CD4-positive, alpha-beta T cell treated with Interleukin-17A for 1 hour (primary cell): ENCODE measurements at places on chromosomes 1 and 21.
A peak's percentile ranks its signal among the peaks of the same experiment; 100 is the strongest.

GRCh38 chr1:94709891-94710581 lies 110.1 kb upstream of the SLC44A3 start:
- DNase-seq: no peak

GRCh38 chr21:42651515-42652401 lies 1.7 kb upstream of the PDE9A start:
- DNase-seq: no peak

DNA sequence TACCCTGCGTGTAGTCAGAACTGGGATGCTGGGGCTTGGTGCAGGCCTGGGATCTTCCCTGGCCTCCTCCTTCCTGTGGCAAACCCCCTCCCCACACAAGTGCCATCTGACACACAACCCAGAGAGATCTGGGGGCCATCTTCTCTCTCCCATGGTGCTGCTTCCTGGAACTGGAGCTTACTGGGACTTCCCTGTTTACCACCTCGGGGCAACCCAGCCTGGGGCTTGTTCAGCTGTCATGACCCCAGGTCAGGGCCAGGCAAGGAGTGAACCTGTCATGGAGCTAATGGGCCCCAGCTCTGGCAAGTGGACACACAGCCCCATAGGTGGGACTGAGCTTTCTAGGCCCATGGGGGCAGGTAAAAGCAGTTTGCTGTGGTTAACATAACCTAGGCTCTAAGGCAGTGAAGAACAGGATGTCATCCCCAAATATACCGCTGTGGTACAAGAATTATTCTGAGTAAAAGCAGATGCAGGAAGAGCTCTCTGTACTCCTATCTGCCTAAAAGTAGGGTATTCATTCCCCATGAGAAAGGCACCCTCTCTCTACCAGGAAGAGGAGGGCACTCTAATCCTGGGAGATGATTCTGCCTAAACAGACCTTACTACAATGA lies 2.4 kb downstream of the TRIM11 start:
- DNase-seq: no peak

- no peak for DNase-seq
Observed at GRCh38 chr1:70314706-70315304, 39.7 kb downstream of the ANKRD13C start.

DNA sequence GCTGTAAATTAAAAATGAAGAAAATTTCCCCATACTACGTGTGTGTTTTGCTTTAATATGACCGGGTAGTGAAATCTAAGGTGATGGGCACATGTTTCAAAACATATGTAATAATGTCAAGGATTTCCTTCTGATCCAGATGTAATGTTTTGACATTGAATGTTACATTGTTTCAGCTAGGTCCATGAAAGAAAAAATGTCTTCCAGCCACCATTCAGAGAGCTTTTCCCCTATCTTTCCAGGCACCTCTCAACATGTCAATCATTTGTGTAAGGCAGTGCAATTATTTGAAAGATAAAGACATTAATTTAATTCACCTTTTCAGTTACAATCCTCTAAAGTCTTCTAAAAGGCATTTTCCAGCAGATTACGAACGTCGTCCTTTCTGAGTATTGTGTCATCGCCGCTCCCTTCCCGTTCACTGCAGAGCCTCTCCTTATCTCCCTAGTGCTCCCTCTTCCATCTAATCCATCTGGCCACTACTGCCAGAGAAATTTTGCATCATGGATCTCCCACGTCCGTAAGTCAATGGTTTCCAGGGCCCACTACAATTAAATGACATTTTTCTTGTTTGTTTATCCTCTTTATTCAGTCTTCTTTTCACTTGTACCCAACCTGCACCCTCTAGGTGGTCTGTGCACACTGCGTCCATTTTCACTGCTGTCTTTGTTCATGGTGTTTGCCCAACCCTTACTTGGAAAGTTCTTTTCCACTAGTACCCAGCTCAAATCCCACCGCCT lies 1.3 kb upstream of the VAMP3 start:
- no peak for DNase-seq

DNA sequence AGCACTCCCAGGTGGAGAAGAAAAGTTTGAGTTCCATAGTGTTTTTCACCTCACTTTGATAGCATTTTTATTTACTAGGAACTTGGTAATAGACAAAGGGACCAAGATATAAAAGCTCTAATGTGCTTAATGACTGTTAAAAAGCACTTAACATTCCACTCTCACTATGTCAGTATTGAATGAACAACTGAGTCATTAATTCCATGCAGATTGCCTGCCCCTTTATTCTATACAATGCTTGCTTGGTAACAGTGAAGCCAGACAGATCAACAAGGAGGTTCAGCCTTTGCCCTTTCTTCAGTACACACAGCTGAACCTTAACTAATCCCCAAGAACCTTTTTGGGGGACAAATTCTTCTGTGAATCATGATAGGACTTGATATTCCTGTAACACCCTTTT lies 425.5 kb downstream of the NUF2 start:
- DNase-seq: no peak

DNA sequence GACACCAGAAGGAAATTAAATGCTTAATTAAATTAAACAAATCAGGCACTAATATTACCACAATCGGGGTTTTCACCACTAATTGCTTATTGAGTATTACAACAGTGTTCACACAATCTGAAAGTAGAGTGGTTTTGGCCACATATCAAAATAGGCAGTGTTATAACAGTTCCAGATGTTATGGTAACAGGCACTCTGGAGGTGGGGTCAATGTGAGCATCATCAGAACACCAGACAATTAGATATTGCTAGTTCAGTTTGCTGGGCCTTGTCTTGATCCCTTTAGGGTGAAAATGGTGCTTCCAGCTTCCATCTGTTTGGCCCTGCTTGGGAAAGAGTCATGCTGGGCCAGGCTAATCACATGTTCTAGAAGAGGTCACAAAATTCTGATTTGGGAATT lies 14.5 kb upstream of the DDAH1 start:
- DNase-seq: no peak

- DNase-seq: no peak
Observed at GRCh38 chr1:98176936-98177335, 256.1 kb upstream of the DPYD start.

- DNase-seq: no peak
Observed at GRCh38 chr21:40658311-40658710, 188.6 kb downstream of the DSCAM start.

DNA sequence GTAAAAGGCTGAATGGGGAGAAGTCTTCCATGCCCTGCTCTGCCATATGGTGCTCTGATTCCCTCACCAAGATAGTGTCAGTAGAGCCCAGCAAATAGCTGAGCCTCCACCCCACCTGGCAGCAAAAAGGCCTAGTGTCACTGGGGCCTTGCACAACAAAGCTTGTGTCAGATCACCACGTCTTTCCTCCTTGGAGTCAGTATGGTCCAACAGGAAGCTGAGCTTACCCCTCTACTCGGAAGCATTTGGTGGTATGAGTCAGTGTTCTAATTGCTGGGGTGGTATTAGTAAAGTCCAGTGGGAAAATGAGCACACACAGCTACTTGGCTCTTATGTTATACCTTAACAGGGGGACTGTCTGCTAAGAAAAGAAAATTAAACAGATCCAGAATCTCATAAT lies 18.7 kb upstream of the RRP15 start:
- no peak for DNase-seq

- no peak for DNase-seq
Observed at GRCh38 chr1:174005032-174005431, 17.1 kb downstream of the RC3H1 start.

- DNase-seq: peak; percentile 76
Observed at GRCh38 chr1:17438318-17439249, 893 bp downstream of the RCC2 start.

DNA sequence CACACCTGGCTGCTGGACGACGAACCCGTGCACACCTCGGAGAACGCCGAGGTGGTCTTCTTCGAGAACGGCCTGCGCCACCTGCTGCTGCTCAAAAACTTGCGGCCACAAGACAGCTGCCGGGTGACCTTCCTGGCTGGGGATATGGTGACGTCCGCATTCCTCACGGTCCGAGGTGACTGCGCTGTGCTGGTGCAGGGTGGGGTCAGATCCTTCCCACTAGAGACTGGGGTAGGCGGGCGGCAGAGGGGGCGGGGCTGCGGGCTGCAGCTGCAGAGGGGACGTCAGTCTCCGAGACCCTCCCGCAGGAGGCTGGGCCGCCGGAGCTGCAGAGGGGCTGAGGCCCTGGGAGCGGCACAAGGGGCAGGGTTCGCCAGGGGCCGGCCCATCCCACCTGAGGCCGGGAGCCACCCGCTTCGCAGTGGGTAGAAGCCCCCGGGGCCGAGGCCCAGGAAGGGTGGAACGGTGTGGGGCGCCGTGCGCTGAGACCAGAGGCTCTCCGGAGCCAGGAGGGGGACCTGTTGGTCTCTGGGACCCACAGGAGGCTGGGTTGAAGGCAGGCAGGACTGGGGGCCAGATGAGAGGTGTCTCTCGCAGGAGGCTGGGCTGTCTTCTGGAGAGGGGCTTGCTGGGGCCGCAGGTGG lies 90.6 kb downstream of the TRIM11 start:
- DNase-seq: no peak

DNA sequence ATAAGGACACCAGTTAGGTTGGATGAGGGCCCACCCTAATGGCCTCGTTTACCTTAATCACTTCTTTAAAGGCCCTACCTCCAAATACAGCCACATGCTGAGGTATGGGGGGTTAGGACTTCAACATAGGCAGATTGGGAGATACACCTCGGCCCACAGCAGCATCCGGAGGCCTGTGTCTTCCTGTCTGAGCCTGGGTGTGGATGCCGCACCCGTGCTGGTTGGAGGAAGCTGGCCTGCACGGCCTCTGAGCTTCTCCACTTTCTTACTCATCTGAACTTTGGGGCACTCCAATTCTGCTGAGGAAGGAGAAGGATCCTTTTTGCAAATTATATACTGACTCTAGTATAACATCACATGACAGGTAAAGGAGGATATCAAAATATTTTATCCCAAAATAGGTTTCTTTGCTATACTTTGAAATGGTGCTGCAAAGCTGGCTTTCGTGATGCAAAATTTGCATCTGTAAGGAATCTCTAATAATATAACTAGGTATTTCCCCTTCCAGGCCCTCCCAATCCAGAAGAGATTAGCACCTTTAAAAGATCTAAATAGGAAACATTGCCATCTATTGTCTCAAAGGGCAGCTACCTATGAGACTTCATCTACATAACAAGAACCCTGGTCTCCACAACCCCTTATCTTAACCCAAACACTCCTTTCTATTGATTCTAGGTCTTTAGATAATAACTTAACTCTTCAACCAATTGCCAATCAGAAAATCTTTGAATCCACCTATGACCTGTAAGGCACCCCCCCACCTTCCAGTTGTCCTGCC lies 247.6 kb downstream of the KCNJ6 start:
- DNase-seq: no peak

GRCh38 chr21:39373634-39374033 lies 24.7 kb upstream of the HMGN1 start:
- DNase-seq: peak; percentile 36

GRCh38 chr21:42309753-42310213 lies 5.4 kb downstream of the TFF3 start:
- DNase-seq: peak; percentile 68

GRCh38 chr1:27506703-27507102 lies 16.7 kb upstream of the WASF2 start:
- DNase-seq: no peak

DNA sequence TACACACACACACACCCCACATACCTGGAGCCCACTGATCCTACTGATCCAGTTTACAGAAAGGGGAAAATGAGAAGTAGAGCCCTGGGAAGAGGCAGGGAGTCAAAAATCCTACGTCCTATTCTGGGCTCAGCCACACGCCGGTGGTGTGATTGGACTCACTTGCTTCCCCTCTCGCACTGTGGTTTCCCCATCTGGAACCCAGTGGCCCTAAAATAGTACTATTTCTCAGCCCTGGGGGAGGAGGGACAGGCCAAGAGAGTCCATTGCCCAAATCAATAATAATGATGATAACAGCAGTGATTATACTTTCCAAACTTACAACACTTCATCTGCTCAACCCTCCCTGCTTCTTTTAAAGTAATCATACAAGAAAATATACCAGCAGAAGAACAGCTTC lies 2.9 kb upstream of the PIGR start:
- no peak for DNase-seq

DNA sequence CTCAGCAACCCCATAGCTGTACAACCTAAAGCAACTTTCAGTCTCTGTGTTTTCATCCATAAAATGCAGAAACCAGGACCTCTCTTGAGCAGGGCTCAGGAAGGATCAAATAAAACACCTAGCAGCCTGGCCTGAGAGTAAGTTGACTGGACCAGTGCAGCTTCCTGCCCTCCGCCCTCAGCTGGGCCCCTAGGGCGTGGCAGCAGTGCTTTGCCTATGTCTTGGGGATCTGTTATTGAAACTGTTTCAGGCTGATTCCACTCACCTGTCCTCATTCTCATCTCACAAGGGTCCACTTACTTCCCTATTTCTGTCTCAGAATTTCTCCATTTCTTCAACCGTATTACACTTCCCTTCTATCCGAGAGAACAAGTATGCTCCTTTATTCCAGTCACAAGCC lies 17.3 kb downstream of the LRRC42 start:
- DNase-seq: no peak

DNA sequence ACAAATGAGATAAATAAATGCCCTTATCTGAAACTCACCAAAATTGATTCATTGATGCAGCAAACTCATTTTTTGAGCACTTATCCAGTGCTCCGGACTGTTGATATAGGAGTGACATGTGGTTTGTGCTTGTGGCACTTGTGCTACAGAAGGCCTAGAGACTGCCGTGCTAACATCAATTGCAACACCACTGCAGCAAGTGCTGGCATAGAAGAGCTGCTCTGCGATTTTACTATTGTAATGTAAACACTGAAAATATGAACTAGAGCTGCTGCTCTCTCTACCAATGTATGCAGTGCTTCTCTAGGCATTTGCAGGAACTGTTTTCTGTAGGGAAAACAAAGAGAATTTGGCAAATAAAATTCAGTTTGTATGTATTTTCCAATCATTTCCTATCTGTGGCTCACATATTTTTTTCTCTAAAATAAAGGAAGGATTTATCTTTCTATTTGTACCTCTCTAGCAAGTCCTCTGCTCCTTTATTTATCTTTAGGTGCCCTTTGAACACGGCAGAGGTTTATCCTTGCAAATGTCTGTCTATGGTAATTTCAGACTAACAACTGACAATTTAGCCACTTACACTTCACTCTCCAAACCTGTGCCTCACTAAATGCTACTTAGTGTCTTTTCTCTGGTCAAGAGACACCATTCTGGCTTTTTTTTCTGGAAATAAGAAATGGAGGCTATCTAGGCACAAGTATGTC lies 409.5 kb upstream of the ADGRL2 start:
- DNase-seq: no peak

- no peak for DNase-seq
Observed at GRCh38 chr1:243968413-243968812, 82.7 kb upstream of the ZBTB18 start.

GRCh38 chr1:75034376-75034775 lies 99.8 kb upstream of the LHX8 start:
- DNase-seq: no peak

DNA sequence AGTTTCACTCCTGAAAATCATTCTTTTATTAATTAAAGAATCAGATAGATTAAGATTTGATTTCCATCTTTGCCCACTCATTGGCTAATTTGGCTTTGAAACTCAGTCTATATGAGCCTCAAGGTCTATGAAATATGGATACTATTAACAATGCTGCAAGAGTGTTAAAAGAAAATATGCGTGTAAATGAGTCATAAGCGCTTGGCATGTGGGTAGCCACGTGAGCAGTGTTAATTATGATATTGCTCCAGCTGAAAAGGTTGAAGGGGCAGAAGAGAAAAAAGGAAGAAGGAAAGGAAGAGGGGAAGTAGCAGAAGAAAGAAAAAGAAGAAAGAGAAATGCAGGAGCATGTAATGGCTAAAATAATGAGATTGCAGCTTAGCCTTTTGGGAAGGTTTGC lies 151.4 kb downstream of the CHRM3 start:
- no peak for DNase-seq
